Tibial artery (tissue), 4 donors: ENCODE measurements at places on chromosomes 5 and 9.

DNA sequence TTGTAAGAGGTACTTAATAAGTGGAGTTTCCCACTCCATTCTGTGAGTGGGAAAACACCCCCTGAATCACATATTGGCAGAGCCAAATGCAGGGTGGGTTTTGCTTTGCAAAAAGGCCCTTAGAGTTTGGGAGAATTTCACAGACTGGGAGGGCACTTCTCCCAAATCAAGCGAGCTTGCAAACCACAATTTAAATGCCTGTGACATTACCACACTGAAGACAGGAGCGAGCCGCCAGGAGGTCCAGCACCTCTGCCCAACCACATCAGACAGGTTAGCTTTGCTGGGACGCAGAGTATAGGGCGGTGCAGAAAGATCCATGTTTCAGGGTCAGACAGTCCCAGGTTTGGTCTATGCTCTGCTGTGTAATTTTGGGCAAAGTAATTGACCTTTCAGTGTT, 2.3 kb downstream of the ALAD start:
- DNase-seq, result no peak
- H3K4me3 ChIP-seq, result no peak overlapping the region
- H3K27ac ChIP-seq, result no peak overlapping the region
- H3K36me3 ChIP-seq, result no peaks in the 10 kb centered on the region

DNA sequence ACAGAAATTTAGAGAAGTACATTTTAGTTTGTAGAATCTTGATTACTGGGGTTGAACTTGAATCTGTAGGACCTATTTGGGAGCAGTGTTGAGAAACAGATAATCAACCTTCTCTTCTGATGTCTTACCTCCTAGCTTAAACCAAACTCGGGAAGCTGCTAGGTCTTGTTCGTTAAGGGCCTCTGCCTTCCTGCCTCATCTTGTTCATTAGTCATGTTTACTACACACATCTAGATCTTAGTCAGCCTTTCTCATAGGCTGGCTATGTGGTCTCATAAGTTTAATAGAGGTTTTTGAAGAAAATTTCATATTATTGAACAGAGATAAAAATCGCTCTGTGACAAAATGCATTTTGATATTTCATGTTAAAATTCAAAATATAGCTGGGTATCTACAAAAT, 331.0 kb upstream of the EDIL3 start:
- H3K4me3 ChIP-seq, result no peak overlapping the region
- DNase-seq, result no peak

GRCh38 chr5:139473565-139473964, 2.8 kb downstream of the SMIM33 start:
- no peak for DNase-seq

- no peak overlapping the region for H3K27ac ChIP-seq
- no peak for DNase-seq
- H3K4me3 ChIP-seq, result no peak overlapping the region
- H3K27me3 ChIP-seq, result no peaks in the 10 kb centered on the region
Observed at GRCh38 chr5:8528106-8528505, 659.2 kb downstream of the MTRR start.

DNA sequence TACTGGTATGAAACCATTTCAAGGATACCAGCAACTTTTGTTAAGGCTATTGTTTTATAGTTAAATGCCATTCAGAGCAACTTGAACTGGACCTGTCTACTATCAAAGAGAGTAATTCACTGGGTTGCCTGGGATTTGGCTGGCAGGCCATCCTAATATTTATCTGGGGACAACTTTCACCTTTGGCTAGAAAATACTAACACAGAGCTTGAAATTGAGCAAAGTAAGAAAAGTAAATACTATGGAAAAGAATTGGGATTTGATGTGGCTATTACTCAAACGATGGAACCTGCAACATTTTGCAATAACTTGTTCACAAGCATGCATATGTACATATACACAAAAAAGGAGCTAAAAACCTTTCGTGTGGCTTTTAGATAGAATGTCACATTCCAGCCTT, 191.3 kb downstream of the DENND1A start:
- no peak overlapping the region for H3K4me3 ChIP-seq
- no peak overlapping the region for H3K27ac ChIP-seq
- no peak for DNase-seq
- no peaks in the 10 kb centered on the region for H3K27me3 ChIP-seq

DNA sequence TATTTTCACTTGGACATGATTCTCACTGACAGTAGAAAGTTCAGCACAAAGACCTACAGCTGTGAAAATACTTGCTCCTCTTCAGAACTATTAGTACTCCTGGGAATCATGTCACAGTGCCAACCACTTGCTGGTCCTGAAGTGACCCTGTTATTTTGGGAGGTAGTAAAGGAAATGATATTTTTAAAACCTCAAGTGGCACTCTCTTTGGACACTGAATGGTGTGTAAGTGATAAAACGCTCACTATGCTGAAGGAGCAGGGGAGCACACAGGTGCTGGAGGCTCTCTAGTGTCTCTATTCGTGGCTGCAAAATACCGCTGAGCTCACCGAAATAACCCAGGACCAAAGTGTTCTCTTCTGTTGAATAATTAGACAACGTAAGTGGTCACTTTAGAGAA, 76.9 kb upstream of the SPATA31D4 start:
- H3K27ac ChIP-seq, result no peak overlapping the region
- no peak overlapping the region for H3K4me3 ChIP-seq
- H3K4me1 ChIP-seq, result no peaks in the 10 kb centered on the region
- no peaks in the 10 kb centered on the region for H3K27me3 ChIP-seq
- no peaks in the 10 kb centered on the region for H3K36me3 ChIP-seq

- no peak for DNase-seq
- H3K36me3 ChIP-seq, result peaks cover 7% of the 10 kb centered on the region
- no peak overlapping the region for H3K4me3 ChIP-seq
- no peaks in the 10 kb centered on the region for H3K27me3 ChIP-seq
Observed at GRCh38 chr5:180341595-180341994, 11.5 kb downstream of the GFPT2 start.

DNA sequence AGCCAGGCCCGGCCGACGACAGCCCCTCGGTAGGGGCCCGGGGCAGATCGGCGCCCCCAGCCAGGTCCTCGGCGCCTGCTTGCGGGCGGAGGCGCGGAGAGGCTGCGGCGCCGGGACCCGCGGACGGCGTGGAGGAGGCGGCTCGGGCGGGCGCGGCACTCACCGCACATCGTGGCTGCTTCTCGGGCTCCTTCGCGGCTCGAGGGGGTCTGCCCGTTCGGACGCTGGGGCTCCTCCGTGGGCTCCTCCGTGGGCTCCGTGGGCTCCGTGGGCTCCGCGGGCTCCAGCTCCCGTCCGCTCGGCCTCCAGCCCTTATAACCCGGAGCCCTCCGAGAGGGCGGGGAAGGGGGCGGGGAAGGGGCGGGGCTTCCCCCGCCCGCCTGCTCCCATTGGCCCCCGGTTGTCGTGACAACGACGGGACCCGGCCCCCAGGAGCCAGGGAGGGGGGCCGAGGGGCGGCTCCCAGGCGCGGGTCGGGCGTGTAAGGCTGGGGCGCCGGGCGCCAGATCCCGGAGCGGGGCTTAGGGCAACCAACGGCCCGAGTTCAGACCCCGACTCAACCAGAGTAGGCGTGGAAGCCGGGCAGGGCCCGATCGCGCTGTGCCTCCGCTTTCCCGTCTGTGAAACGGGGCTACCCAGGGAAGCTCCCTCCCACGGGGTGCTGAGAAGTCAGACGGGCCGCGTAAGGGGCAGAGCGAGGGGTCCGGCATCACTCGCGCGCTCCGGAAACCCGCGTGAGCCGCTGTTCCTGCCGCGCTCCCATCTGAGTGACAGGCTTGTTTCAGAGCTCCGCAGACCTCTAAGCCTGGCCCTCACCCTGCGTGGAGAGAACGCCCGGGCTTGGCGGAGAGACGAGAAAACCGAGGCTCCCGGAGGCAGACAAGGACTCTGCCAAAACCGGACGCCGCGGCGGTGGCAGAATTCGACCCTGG, at the start of gene GFPT2:
GFPT2 (minus strand) TSS at position 289 of the 932 bp plus-strand sequence; CDS start at position 170, 119 bp downstream.
- peaks cover 18% of the 10 kb centered on the region for H3K4me1 ChIP-seq
- peak; percentile 90 for DNase-seq
- peak within 1 kb of the TSS; percentile 76 for H3K4me3 ChIP-seq
- no peaks in the 10 kb centered on the region for H3K27me3 ChIP-seq
- H3K27ac ChIP-seq, result peak within 1 kb of the TSS; percentile 66

- no peaks in the 10 kb centered on the region for H3K4me1 ChIP-seq
- H3K36me3 ChIP-seq, result no peaks in the 10 kb centered on the region
- H3K27ac ChIP-seq, result no peak overlapping the region
Observed at GRCh38 chr5:62343428-62343827, 37.4 kb downstream of the KIF2A start.

- H3K27me3 ChIP-seq, result no peaks in the 10 kb centered on the region
- no peak overlapping the region for H3K4me3 ChIP-seq
- peaks cover 10% of the 10 kb centered on the region for H3K4me1 ChIP-seq
- H3K36me3 ChIP-seq, result peaks cover 8% of the 10 kb centered on the region
- DNase-seq, result peak; percentile 47
Observed at GRCh38 chr5:149320791-149321330, 24.4 kb upstream of the GRPEL2 start.

GRCh38 chr9:88164850-88165249, 26.6 kb upstream of the SPATA31C2 start:
- no peaks in the 10 kb centered on the region for H3K27me3 ChIP-seq
- no peak overlapping the region for H3K27ac ChIP-seq
- H3K4me3 ChIP-seq, result no peak overlapping the region
- no peaks in the 10 kb centered on the region for H3K4me1 ChIP-seq

- H3K27me3 ChIP-seq, result no peaks in the 10 kb centered on the region
- no peak overlapping the region for H3K27ac ChIP-seq
- H3K4me3 ChIP-seq, result no peak overlapping the region
- H3K4me1 ChIP-seq, result no peaks in the 10 kb centered on the region
- no peaks in the 10 kb centered on the region for H3K36me3 ChIP-seq
Observed at GRCh38 chr5:97658116-97658900, 475.3 kb upstream of the RIOK2 start.

GRCh38 chr9:27861887-27862286, 288.6 kb upstream of the C9orf72 start:
- no peaks in the 10 kb centered on the region for H3K36me3 ChIP-seq
- H3K4me1 ChIP-seq, result no peaks in the 10 kb centered on the region
- no peak overlapping the region for H3K27ac ChIP-seq
- no peak for DNase-seq
- H3K27me3 ChIP-seq, result no peaks in the 10 kb centered on the region

DNA sequence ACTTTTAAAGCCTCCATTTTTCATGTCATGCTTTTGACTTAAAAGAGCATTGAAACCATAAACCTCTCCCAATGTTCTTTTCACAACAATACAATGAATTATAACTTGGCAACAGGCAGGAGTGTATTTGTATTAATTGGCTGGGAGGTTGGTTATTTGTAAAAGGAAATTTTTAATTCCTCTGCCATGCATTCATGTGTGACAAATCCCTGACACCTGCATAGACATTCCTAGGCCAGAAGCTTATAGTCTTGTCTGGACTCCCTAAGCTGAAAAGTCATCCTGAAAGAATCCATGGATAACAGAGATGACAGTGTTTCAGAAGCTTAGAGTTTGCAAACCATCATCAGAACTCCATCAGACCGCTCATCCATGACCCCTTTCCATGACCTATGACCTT, 76.3 kb upstream of the PTGER4 start:
- DNase-seq, result no peak
- H3K27me3 ChIP-seq, result no peaks in the 10 kb centered on the region
- H3K36me3 ChIP-seq, result no peaks in the 10 kb centered on the region
- H3K27ac ChIP-seq, result no peak overlapping the region
- no peak overlapping the region for H3K4me3 ChIP-seq
- H3K4me1 ChIP-seq, result no peaks in the 10 kb centered on the region

DNA sequence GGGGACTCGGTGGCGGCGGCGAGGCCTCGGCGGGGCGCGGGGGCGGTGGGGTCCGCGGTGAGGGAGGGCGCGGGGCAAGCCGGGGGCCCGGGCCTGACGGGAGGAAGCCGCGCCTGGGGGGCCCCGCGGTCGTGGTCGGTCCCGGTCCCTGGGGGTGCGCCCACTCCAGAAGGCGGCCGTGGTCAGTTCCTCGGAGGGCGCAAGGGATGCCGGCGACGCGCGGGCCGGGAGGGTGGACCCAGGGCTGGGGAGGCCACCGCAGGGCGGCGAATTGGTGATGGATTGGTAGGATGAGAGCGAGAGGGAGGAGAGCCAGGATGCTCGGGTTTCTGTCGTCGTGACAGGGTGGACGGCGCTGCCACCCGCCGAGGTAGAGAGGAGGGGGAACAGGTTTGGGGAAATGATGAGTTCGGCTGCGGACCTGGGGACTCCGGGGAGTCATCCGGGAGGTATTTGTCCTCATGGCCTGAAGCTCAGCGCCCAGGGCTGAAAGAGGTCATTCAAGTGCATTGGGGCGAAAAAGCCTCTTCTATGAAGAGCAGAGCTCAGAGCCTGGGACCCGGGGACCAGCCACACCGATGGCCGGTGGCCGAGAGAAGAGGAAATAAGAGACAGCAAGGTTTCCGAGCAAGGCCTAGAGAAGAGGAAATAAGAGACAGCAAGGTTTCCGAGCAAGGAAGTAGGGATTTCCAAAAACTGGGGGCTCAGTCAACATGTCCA, 557 bp downstream of the GNG10 start:
- H3K27ac ChIP-seq, result peak overlapping the region; percentile 71
- no peaks in the 10 kb centered on the region for H3K27me3 ChIP-seq
- peaks cover 4% of the 10 kb centered on the region for H3K36me3 ChIP-seq
- peak; percentile 24 for DNase-seq
- peaks cover 15% of the 10 kb centered on the region for H3K4me1 ChIP-seq

DNA sequence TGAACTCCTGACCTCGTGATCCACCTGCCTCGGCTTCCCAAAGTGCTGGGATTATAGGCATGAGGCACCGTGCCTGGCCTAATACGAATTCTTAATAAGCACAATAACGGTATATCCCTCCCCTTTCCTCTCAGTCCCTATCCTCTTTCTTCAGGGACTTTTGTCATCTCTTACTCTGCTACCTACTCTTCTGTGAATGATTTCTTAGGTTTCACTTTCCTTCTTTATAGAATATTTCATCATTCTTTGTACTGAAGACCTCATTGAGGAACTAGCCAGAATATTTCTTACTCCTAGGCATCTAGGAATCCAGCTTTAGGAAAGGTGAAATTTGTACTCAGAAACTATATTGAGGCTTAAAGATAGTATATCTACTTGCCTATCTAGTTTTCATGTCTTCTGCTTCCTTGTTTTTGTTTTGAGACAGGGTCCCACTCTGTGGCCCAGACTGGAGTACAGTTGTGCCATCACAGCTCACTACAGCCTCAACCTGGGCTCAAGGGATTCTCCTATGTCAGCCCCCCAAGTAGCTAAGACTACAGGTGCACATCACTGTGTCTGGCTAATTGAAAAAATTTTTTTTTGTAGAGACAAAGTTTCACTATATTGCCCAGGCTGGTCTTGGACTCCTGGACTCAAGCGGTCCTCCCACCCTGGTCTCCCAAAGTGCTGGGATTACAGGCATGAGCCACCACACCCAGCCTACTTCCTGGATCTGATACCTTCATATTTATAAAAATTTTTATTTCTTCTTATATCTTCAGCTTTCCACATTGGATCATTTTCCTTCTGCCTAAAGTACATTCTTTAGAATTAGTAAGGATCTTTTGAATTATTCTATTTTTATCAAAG, 69.7 kb downstream of the GPBP1 start:
- H3K27me3 ChIP-seq, result no peaks in the 10 kb centered on the region
- no peak overlapping the region for H3K27ac ChIP-seq
- H3K4me1 ChIP-seq, result no peaks in the 10 kb centered on the region

GRCh38 chr5:65727491-65728156, 5.6 kb downstream of the NLN start:
- H3K27me3 ChIP-seq, result no peaks in the 10 kb centered on the region
- H3K27ac ChIP-seq, result no peak overlapping the region
- no peak overlapping the region for H3K4me3 ChIP-seq
- H3K36me3 ChIP-seq, result no peaks in the 10 kb centered on the region
- peaks cover 11% of the 10 kb centered on the region for H3K4me1 ChIP-seq
